ENCODE measurements at places on chromosomes 13 and 19. TPM values are rescaled to one million over a fixed set of nuclear protein-coding genes. Genes with fewer than 3 reads are reported as not detected.

Gene SIGLEC6
- total RNA-seq = 0.16 TPM

Gene TSHZ3
- total RNA-seq = 5.0 TPM

Gene MISP
- not detected for total RNA-seq

Gene ATP11A
- total RNA-seq = 97.3 TPM

Gene PLIN5
- total RNA-seq = 76.6 TPM

Gene FAM216B
- 1.3 TPM for total RNA-seq

Gene ADGRE3
- total RNA-seq = 0.15 TPM

- no peak for DNase-seq
Measured at GRCh38 chr19:29872224-29872731, 60.5 kb downstream of the CCNE1 start.

GRCh38 chr13:92717857-92718256 is 508.8 kb upstream of the GPC6 start:
- DNase-seq = no peak

DNA sequence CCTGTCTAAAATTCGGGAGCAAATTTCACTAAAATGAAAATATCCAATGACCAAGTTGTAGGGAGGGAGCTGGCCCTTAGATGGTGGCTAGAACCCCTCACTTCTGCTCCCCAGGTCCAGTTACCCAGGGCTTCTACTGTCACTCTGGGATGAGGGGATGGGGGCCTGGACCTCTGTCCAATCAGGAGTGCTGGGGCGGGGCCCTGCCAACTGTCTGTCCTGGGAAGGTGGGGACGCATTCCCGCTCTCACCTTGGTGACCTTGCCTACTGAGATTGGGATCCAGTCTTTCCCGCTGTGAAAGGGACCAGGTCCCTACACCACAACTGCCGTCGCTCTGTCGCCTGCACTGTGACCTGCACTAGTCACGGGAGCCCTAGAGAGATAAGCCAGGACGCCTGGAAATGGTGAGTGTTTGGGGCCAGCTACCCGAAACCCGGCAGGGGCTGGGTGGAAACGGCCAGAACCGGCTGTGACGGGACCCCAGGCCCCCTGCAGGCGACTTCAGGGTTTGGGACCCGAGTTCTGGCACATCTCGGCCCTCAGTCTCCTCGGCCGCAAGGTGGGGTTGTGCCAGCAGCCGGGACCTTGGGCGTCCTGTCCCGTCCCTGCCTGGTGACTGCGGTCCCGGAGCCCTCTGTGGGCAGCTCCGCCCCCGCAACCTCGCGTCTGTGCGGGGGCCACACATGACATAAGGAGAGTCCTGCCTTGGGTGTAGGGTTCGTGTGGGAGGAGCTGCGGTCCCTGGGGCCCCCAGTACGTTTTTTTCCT is 22.8 kb downstream of the ZNF20 start:
- no peak for DNase-seq

GRCh38 chr13:75869981-75870380 is 233.9 kb downstream of the LMO7 start:
- DNase-seq = no peak

DNA sequence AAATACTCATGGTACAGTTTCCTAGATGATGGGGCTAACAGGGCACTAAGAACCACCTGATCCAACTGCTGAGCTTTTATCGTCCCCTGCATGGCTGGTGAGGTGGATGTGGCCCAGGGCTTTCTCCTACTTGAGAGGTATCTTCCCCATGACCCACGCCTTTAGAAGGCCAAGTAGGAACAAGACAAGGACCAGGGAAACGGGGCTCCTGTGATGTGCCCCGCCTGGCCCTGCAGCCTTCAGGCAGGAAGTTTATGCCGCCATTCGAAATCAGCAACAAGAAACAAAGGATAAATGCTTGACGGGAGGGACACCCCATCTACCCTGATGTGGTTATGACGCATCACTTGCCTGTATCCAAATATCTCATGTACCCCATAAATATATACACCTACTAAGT is 4.1 kb downstream of the NLRP13 start:
- no peak for DNase-seq

DNA sequence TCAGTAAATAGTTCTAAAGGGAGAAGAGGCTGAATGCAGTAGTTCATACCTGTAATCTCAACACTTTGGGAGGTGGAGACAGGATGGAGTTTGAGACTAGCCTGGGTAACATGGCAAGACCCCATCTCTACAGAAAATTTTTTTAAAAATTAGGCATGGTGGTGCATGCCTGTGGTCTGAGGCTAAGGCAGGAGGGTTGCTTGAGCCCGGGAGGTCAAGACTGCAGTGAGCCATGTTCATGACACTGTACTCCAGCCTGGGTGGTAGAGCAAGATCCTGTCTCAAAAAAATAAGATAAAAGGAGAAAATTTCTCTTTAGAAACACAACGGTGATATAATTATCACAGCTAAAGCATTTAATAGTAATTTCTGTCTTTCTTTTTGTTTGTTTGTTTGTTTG is 57.1 kb downstream of the SIPA1L3 start:
- no peak for DNase-seq

GRCh38 chr19:18856385-18857126 is 24.8 kb downstream of the UPF1 start:
- DNase-seq = no peak

GRCh38 chr19:18618236-18618635 is 5.6 kb downstream of the TMEM59L start:
- DNase-seq = no peak

DNA sequence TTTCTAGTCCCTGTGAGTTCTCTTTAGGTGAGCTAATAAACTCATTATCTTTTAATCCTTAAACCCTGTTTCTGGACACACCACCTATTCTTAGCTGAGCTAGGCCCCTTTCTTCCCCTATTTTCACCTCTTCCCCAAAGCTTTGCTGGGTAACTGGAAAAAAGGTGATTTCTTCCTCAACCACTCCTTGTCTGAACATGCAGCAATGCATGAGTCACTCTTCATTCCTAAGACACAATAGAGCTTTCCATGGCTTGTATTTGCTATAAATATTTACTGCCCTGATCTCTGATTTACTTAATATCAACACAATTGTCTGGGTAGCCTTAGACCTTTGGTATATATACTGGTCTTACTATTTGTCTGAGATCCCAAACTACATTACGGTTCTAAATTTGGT is 370.9 kb downstream of the KLF5 start:
- DNase-seq = no peak

- DNase-seq = peak; percentile 93
Measured at GRCh38 chr19:55301459-55302317, 17.9 kb downstream of the BRSK1 start.

DNA sequence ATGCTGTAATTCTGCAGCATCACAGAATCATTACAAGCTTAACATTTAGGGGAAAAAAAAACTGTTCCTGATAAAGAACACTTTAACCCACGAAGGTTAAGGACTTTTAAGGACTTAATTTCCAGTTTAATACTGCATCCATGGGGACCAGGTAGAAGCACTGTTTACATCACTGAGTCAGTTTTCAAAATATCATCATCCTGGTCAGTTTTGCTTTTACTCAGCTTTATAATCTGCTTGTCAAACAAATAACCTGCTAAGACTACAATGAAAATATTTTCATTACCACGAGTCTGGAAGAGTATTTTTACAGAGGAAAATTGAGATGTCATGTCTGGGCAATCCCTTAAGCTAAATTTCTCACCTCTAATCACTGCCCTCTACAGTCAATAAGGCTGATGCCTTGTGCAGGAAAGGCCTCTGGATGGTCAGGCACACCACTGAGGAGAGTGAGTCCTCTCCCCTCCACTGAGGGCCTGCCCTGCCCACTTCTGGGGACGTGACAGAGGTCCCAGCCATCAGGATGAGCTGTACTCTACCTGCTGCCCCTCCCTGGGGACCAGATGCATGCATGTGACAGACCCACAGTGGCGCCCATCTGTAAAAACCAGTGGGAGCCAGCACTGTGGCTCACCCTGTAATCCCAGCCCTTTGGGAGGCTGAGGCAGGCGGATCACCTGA is 31.0 kb downstream of the FOXO1 start:
- DNase-seq = no peak

DNA sequence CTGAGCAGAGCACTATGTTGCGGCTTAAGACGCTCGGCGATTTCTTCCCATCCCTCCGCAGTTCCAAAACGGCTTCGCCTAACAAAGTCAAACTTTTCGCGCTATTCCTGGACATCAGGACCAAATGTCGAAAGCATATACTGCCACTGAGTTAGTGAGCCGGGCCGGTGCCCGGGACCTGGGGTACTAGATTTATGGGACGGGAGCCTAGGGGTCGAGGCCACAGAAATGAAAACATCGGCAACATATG is 699 bp downstream of the RCBTB2 start:
- DNase-seq = no peak

DNA sequence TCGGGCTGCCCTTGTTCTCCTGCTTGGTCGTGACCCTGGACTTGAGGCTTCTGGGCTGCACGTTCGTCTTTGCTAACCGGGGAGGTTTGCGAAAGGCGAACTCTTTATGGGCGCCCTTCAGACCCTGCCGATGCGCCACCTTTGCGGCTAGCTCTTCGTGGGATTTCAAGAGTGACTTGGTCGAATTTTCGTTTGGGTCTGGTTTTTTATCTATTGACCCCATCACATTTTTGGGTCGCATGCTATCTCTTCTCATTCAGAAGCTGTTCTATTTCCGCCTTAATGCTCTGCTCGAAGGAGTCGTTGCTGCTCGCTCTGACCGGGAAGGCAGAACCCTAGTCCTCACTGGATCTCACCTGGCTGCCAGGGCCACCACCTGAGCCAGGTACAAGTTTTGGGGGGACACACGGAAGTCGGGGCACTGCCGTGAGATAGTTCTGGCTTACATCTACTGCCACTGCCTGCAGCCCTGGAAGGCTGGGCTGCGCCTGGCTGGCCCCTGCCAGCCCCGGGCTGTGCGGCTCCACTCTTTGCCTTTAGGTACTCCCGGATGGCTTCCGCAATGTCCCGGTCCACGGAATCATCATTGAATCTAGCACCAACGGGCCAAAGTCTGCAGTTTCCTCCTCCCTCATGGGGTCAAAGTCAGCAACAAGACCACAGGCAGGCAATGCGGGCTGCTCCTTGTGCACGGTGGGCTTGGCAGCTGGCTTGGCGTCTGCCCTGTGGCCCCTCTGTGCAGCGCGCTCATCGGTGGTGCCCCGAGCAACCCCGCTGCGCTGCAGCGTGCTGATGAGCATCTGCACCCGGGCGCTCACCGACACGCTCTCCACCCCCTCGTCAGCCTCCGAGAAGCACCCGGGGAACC is 16.2 kb downstream of the RB1 start:
- no peak for DNase-seq

- DNase-seq = peak; percentile 48
Measured at GRCh38 chr13:27450921-27451471, 632 bp upstream of the MTIF3 start.

- no peak for DNase-seq
Measured at GRCh38 chr13:62482351-62482750, 1066.7 kb upstream of the PCDH20 start.

- no peak for DNase-seq
Measured at GRCh38 chr13:89432997-89433396, 1761.8 kb downstream of the SLITRK5 start.

- DNase-seq = no peak
Measured at GRCh38 chr13:25232937-25233515, 54.3 kb downstream of the MTMR6 start.
